ENCODE measurements at places on chromosomes 6 and 20.

DNA sequence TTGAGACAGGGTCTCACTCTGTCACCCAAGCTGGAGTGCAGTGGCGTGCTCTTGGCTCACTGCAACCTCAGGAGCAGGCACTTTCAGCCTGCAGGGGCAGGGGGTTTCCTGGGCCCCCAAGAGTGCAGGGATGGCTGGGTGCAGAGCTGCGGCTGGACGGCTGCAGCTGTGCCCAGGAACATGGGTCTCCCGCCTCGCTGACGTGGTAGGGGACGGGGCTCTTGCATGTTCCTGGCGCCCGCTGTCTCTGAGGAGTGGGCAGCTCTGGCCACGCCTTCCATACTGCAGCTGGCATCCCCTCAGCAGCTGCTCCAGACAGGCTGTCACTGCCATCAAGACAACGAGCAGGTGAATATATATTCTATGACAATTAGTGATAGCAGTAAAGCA is 2.2 kb upstream of the DEK start:
- no peak for DNase-seq

GRCh38 chr20:58651946-58652605 is 993 bp downstream of the STX16 start:
- peak; percentile 74 for DNase-seq

- DNase-seq, result peak; percentile 64
These were observed 221.4 kb downstream of the CDKAL1 start for GRCh38 chr6:20755631-20756030.

DNA sequence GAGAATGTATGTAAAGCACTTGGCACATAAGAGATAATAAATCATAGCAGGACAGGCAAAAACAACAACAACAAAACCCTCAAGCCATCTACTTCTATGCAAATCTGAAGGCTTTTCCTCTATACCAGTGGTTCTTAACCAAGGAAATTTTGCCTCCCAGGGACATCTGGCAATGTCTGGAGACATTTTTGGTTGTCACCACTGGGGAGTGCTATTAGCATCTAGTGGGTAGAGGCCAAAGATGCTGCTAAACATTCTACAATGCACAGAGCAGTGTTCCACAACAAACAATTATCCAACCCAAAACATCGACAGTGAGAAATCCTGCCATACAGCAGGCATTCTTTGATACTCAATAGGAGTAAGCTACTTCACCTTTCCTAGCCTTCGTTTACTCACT is 28.2 kb downstream of the NDRG3 start:
- peak; percentile 1 for DNase-seq

DNA sequence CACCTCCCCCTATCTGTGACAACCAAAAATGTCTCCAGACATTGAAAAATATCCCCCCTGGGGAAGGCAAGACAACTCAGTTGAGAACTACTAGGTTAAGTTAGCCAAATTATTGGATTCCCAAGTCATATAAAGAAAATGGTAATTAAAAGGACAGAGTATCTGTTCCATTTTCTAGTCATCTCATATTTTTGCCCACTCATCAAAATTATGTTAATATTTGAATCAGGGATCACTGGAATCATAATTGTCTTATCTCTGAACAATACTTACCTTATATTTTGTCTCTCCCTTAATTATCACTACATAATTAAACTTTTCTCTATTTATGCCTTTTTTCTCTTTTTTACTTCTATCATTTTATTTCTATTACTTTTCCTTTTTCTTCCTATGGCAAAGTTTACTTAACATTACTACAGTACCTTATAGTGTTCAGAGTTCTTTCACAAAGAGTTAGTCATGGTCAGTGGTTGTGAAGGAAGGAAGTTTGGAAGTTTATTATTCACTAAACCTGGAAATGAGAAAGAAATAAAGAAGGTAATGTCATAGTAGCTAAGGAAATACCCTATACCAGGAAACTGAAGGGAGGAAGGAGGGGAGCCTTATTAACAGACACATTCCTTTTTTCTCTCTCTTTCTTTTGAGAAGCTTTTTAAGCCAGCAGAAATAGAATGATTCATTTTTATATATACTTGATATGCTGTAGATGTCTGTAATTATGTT is 332.9 kb downstream of the COL12A1 start:
- no peak for DNase-seq

- no peak for DNase-seq
These were observed 40.2 kb upstream of the CRISP1 start for GRCh38 chr6:49906526-49906925.

- peak; percentile 95 for DNase-seq
These were observed 125.1 kb upstream of the NXT1 start for GRCh38 chr20:23225407-23226060.

- DNase-seq, result no peak
These were observed 287.0 kb upstream of the SUPT3H start for GRCh38 chr6:45664707-45665106.

- DNase-seq, result no peak
These were observed 81.6 kb downstream of the MRPL14 start for GRCh38 chr6:44045672-44046015.

- no peak for DNase-seq
These were observed 9.8 kb downstream of the MRPS18A start for GRCh38 chr6:43677759-43678158.

DNA sequence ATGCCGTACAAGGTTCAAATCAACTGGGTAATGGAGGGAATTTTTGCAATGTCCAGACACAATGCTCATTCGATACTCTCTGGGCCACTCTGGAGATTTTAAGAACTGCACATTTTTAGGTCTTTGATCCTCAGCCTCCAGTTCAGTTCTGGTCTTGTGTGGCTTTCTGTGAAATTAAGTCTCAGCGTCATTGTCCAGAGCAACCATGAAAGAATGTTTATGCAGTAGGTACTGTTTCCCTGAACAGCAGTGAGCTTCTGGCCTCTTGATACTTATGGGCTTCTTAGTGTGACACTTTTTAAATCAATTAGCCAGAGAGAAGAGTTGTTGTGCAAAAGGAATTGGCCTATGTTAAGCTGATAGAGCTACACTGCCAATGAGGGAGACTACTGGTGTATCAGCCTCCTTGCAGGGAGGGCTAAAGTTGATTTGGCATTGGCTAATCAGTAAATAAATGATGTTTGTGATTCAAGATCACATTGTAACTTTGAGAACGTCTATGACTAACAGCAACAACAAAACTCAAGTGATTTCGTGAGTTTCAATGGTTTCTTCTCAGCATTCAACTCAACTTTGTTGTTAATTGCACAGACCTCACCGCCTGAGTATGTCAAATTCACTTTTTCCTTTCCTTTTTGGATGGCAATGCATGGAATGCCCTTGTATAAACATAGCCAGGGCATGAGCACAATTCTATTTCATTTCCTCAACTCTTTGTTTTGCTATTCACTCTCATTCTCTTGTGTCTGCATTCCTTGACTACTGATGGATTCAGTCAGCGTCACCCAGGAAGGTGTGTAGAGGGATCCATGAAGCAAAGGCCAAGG is 85.1 kb downstream of the GJA1 start:
- peak; percentile 62 for DNase-seq

DNA sequence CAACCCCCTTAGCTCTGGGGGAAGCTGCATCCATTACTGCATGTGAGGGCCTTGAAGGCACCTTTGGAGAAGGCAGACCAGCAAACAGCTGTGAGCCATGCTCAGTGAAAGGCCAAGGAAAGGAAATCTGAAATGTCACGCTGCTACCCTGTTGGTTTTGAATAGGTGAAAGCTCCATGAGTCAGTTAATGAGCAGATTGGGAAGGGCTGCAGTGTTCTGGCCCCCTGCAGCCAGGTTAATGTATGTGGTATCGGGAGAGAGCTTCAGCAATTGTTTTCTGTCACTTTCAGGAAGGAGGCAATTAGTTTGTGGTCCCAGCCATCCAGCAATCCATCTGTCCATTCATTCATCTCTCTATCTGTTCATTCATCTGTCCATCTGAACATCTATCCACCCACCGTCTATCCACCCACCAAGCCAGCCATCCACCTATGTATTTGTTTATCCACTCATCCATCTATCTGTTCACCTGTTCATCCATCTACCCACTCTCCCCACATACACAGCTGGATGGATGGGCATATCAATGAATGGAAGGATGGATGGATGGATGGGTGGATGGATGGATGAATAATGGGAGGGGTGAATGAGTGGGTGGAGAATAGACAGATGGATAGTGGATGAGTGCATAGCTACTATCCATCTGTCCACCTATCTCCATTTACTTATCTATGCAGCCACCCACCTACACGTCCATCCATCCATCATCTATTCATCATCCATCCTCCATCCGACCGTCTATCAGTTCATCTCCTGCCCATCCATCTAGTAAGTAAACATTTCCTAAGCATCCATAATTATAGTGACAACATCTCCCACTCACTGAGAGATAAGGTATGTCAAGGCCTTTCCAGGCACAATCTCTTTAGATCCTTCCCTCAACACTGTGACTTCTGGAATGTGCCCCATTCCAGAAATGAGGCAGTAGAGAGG is 16.0 kb downstream of the PCK1 start:
- no peak for DNase-seq

DNA sequence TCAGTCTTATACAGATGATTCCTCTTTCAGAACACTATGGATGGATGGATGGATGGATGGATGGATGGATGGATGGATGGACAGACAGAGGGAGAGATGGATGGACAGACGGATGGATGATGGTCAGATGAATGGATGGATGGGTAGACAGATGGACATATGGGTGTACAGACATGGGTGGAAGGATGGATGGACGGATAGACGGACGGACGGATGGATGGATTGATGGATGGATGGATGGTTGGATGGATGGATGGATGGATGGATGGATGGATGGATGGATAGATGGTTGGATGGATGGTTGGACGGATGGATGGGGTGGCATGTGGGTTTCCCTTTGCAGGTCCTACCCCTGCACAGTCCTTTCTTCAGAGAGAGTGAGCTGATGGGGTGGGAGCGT is 320.7 kb downstream of the CDH4 start:
- DNase-seq, result no peak

DNA sequence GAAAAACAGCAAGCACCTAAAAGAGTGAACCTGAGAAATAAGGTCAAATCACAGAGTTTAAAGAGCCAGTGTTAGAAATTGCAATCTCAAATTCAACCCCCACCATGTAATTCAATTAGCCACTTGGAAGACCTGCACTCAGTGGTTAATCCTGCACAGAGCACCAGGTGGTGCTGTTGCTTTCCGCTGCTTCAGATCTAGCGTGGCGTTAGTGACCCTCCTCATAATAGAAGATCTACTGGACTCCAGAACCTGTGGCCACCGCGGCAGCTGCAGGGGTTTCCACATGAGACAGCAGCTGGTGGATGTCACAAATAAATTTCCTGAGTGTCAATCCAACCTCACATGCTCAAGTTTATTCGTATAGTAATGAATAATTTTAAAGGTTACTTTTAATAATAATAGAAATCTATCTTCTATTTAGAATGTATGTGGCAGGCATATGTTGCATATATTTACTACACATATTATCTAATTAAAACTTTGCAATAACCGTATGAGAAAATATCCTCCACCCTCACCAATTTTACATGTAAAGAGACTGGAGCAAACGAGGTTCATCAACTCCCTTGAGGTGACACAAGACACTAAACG is 84.4 kb downstream of the SYNE1 start:
- peak; percentile 59 for DNase-seq

- DNase-seq, result peak; percentile 94
These were observed 4.9 kb downstream of the BMP6 start for GRCh38 chr6:7730784-7731227.

DNA sequence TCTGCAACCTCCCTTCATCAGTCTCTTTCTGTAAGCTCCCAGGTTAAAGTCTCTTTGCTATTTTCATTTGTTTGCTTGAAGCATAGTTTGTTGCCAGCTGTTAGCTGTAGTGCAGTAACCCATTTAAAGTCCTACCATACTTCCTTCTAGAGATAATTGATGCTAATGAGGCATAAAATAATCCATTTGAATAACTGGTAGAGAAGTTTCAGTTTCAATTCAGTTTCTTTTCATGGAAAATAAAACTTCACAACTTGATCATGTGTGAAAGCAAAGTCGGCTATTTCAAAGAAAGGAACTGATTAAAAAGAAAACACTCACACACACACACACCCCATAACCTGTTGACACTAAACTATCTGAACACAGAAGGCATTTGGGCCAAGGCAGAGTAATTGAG is 68.5 kb upstream of the TENT5A start:
- no peak for DNase-seq

DNA sequence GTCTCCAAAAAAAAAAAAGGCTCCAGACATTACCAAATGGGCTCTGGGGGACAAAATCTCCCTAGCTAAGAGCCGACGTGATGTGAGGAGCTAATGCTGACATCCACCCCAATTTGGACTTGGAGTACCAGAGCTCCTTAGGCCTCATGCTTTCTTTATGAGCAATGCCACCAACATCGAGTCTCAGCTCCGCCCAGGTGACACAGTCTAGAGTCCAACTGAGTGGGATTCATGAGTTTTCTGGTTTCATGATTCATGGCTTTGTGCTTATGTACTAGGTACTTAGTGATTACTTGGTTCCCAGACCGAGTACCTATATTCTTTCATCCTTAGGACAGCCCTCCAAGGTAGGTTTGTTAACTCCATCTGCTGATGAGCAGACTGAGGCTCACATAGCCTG is 4.4 kb downstream of the ANKRD60 start:
- DNase-seq, result no peak

DNA sequence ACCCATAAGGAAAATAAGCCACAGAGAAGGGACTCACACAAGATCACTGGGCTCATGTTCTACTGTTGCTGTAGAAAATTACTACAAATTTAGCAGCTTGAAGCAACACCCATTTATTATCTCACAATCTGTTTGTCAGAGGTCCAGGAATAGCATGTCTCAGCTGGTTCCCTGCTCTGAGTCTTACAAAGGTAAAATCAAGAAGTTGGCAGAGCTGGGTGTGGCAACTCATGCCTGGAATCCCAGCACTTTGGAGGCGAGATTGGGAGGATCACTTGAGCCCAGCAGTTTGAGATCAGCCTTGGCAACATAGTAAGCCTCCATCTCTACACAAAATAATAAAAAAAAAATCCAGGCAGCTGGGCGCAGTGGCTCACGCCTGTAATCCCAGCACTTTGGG is 28.5 kb upstream of the ZNF831 start:
- DNase-seq, result no peak

GRCh38 chr20:18978311-18978710 is 164.7 kb downstream of the SCP2D1 start:
- no peak for DNase-seq

- no peak for DNase-seq
These were observed 72.9 kb downstream of the HDGFL1 start for GRCh38 chr6:22642254-22642653.

GRCh38 chr6:169539176-169539897 is 162.5 kb downstream of the WDR27 start:
- no peak for DNase-seq

Data from HCEC 1CT (cell line).